D341Med (cell line): ENCODE measurements at places on chromosomes 5 and 9.

- DNase-seq: no peak
Measured at GRCh38 chr5:154524181-154524580, 46.2 kb upstream of the HAND1 start.

- no peak for DNase-seq
Measured at GRCh38 chr5:107285772-107286171, 385.0 kb downstream of the EFNA5 start.

GRCh38 chr5:134568761-134569695 lies 43.6 kb downstream of the JADE2 start:
- DNase-seq: no peak

GRCh38 chr5:97088774-97089148 lies 53.6 kb downstream of the LIX1 start:
- DNase-seq: no peak

DNA sequence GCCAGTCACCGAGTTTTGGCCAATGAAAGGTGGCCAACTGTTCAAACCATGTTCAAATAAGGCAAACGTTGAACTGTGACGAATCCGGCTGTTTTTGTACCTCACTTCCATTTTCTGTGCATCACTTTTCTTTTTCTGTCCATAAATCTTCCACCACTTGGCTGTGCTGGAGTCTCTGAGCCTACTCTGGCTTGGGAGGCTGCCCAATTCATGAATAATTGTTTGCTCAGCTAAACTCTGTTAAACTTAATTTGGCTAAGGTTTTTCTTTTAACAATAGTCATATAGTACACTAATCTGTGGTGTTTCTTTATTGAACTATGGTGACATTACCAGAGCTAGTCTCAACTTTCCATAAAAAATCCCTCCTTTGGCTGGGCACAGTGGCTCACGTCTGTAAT lies 11.3 kb downstream of the NIM1K start:
- no peak for DNase-seq

DNA sequence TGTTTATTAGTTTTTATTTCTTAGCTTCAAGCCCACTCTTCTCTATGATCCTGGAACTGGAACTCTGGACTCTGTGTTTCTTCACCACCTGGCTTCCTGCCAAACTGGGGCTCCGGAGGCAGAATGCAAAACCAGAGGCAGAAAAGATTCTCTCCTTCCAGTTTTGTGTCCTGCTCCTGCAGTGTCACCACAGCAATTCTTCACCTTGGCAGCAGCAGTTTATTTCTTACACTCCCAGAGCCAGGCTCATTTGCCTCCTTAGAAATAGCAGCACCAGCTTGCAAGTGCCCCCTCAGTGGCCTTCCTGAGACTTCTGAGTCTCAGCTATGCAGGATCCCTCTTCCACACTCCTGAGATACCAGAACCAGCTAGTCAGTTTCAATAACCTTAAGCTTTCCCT lies 26.7 kb upstream of the CAMK4 start:
- DNase-seq: peak; percentile 14

DNA sequence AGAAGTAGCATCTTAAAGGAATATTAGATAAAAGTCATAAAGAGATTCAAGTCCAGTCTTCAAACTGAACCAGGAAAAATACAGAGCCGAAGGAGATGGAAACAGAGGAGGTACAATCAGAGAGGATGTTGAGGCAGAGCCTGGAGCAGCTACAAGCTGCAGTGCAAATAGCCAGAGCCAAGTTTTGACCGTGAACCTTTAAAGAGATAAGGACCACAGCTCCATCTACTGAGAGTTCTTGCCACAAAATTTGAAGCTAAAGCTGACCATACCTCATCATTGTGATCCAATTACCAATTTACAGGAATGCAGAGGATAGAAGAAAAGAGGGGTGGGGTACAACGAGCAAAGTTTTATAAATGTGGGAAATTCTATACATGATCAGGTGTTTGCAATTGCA lies 10.4 kb upstream of the DEPDC1B start:
- DNase-seq: no peak

DNA sequence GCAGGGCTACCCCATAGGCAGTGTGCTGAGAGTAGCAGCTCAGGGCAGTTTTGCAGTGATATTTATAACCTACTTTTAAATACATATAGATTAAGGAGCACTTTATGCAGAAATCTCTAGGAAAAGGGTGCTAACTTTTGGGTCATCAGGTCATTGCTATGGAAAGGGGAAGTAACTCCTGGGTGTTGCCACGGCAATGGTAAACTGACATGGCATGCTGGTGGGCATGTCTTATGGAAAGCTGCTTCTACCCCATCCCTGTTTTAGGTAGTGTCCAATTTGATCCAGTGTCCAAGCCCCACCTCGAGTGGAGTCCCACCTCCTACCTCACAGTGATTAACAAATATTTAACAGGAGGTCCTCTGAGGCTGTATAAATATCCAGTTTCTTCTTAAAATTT lies 56.8 kb upstream of the XPA start:
- no peak for DNase-seq

DNA sequence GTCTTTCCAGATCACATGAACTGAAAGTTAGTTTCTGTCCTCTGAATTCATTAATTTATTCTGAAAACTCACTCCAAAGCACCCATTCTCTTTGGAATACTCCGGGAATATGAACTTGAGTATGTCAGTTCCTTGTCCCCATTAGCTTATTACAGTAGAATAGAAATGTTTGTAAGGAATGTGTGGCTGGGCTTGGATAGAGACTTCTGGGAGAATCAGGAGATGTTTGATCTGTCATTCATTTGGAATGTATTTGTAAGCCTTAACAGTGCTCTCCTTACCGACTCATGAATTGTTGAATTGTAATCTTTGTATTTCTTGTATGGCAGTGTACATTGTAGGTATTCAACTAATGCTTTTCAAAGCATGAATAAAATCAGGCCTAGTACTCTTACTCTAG lies 548.4 kb downstream of the LRRC70 start:
- no peak for DNase-seq

DNA sequence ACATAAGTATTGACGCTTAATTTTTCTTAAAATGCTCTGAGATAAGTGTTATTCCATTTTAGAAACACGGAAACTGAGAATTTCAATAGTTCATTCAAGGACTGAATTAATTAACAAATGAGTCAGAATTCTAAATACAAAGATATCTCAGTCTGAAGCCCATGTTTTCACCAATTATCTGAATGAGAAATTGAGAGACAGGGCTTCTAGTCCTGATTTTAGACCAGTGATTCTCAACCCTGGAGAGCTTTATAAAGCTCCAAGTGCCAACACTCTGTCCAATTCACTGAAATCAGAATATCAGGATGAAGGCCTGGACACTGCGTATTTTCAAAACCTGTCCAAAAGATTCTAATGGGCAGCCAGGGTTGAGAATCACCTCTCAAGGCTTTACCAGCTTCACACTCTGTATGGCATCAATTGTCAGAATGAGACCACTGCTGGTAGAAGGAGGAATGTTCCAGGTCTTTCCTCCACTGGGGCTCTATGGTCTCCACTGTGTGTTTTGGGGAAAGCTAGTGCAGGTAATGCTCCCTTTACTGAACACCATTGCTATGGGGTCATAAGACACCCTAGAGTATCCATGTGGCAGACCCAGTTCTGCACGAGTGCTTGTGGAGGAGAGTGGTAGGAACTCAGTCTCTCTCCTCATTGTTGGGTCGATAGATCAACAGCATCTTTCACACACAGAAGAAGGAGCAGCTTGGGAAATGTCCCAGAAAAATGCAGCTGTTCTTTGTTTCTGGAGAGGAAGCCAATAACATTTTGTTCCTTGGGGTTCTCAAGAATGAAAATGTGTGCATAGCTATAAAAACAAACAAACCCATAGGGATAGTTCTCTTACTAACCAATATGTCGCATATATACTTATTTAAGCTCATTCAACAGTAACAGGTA lies 99.7 kb upstream of the OSMR start:
- DNase-seq: no peak

GRCh38 chr5:176712546-176713304 lies 65.4 kb downstream of the TSPAN17 start:
- DNase-seq: no peak

DNA sequence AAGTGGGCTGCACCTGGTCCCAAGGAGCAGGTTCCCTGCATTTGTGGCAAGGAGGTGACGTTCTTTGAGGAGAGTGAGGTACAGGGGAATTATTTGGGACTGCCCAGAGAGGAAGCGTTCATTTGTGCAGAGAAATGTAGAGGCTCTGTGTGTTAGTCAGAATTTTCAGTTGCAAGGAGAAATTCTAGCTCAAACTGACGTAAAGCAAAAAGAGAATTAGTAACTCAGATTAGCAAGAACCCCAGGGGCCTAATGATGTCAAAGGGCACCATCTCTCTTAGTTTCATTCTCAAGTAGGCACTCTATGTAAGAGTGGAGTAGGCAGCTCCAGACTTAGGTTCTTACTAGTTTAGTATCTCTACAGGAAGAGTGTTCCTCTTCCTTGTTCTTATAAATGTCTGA lies 2.4 kb upstream of the TXN start:
- DNase-seq: no peak

GRCh38 chr5:9851458-9851857 lies 221.3 kb upstream of the TAS2R1 start:
- no peak for DNase-seq

- DNase-seq: no peak
Measured at GRCh38 chr5:158976035-158976434, 123.7 kb downstream of the EBF1 start.

GRCh38 chr9:93008457-93008856 lies 50.0 kb upstream of the SUSD3 start:
- DNase-seq: peak; percentile 3

DNA sequence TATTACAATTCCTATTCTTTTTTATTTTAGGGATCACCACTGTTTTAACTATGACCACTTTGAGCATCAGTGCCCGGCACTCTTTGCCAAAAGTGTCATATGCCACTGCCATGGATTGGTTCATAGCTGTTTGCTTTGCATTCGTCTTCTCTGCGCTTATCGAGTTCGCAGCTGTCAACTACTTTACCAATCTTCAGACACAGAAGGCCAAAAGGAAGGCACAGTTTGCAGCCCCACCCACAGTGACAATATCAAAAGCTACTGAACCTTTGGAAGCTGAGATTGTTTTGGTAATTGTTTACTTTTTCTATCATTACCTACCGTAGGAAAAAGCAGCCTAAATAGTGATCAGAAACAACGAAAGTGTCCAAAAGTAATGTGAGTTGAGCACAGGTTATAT lies 6.4 kb downstream of the GABRA6 start:
- no peak for DNase-seq

DNA sequence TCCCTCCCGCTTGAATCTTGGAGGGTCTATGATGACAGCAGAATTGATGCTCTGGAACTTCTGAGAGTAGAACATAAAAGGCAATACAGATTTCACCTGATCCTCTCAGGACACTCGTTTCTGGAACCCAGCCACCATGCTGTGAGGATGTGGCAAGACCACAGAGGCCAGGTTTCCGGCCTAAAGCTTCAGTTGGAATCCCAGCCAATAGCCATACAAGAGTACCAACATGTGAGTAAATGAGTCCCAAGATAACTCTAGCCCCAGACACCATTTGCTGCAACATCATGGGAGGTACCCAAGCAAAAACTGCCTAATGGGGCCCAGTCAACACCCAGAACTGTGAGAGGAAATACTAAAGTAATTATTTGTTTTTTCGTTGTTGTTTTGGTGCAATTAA lies 65.7 kb upstream of the MARCHF11 start:
- no peak for DNase-seq

DNA sequence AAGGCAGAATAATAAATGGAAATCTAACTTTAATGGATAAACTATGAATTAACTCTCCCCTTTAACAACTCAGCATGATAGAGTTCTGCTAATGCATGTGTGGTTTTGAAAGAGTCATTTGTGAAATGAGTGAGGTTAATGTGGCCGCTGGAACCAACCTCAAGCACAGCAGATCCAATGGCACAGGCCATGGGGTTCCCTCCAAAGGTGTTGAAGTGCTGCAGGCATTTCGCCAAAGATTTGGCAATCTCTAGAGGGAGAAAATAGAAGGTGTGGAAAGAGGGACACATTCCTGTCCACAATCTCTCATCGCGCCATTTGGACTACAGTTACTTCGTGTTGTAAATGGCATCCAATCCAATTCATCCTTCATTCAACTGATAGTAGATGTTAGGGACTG lies 35.0 kb downstream of the AGXT2 start:
- DNase-seq: no peak

DNA sequence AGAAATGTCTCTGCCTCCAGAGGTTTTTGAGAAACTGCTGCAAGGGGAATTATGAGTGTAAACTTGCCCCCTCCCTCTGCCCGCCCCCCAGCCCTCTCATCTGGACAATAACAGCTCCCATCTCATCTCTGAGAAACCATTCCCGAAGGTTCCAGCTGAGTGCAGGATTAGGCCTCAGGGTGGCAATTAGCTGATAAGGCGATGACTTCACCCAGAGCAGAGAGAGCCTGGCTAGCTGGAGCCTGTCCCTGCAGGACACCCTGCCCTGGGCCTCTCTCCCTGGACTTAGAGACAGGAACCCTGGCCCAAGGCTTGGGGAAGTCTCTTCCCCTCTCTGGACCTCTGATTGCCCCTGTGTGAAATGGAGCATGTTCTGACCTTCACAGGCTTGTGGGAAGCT lies 45.7 kb upstream of the HAND1 start:
- no peak for DNase-seq

DNA sequence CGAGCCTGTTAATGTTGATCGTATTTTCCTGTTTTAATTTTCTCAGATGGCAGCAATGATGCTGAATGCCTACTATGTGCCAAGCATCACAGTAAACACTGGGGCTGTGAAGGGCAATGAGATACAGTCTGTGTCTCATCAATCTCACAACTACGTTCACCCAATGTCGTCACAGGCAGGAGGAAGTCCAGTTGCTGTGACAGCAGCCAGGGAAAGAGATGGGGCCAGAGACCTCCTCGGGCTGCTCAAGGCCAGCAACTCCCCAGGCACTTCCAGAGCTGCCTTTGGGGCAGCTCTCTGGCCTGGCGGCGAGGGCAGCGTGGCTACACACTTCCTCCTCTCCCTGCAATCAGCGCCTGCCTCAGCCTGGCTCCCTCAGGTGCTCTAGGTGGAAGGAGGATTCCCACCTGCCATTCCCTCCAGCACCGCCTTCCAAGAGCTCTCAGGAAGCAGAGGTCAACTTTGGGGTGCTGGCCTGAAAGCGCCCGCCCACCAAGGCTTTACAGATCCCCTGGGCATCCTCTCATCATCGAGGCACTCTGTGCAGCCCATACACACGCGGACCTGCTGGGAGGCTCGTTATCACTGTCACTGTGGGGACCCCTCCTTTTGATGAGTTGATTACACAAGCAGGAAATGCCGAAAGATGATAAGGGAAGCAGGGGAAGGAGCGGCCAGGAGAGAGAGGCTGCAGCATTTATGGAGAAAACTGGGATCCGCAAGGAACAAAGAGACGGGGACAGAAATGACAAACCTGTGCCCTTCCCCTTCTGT lies 159.2 kb downstream of the ZDHHC21 start:
- no peak for DNase-seq

GRCh38 chr5:95100551-95100950 lies 184.3 kb downstream of the MCTP1 start:
- DNase-seq: no peak
